Hypothalamus (tissue), 51 donors: ENCODE measurements at places on chromosomes 7 and 10.

DNA sequence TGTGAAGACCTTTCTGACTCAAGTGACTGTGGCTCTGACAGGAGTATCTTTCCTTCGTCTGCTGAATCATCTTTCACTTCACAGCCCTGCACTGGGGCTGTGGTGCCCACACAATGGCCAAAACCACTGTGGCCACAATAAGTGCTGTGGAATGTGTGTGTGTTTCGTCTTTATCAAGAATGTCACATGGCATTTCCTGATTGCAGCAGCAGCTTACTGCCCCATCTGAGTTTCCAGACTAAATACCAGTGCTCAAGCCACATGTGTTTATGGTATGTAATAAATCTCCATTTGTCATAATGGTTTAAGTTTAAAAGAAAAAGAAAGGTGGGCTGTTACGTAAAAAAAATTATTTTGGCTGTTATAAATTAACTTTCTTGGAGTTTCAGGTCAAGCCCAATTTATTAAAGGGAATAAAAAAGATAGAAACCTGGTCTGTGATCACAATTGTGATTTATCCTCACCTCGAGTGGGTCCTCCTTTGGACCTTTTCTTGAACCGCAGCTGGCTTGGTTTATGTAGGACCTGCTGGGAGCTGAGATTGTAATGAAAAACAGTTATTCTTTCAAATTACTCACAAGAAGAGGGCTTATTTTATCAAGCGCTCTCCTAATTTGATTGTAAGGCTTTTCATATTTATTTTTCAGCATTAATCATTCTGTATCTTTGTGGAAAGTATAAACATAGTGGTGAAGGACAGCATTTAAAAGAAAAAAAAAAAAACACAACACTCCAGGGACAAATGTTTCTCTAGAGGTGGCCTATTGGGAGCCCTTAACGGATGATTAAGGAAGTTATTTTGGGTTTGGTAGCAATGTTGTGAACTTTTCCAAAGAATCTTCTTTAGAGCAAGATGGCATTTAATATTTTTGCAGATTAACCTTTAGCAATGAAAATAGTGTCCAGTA lies 116.2 kb downstream of the LRMDA start:
- DNase-seq = no peak

GRCh38 chr10:78571891-78572290 lies 496.9 kb upstream of the ZMIZ1 start:
- no peak for DNase-seq

DNA sequence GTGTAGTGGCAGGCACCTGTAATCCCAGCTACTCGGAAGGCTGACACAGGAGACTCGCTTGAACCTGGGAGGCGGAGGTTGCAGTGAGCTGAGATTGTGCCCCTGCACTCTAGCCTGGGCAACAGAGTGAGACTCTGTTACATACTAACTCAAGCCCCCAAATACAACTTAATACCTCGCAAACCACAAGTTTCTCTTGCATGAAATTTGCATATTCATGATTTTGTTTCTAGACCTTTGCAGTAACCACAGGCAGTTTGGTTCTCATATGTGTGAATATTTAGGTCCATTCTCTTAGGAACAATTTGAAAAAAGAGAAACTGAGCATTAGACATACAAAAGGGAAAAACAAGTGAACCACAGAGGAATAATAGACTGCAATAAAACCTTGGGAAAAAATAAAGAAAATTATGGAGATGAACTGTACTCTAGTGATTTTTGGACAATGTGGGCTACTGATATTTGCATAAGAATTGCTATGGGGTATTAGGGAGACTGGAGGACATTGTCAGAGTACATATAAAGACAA lies 77.0 kb downstream of the ZNF277 start:
- no peak for DNase-seq

DNA sequence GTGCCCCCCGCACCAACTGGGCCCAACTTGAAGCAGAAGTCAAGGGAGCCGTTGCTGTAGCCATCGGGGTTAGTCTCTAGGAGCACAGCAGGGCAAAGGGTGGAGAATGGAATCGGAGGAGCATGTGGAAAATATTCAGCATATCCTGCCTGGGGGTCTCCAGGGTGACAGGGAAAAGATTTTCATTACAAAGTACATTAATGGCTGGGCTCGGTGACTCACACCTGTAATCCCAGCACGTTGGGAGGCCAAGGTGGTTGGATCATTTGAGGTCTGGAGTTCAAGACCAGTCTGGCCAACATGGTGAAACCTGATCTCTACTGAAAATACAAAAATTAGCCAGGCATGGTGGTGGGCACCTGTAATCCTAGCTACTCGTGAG lies 53.8 kb upstream of the ABLIM1 start:
- no peak for DNase-seq

DNA sequence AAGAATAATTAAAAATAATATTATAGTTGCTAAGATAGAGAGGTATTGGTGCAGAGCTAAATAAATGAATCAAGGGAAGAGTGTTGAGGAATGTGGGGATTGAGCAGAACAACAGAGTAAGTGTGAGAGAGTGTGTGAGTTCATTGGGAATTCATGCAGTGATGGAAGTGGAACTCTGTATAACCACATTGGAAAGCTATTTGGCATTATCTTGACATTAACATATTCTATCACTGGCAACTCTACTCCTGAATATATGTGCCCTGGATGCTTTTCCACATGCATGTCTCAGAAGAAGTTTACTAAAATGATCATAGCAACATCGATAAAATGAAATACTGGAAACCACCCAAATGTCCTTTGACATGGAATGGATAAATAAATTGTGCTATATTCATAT lies 164.1 kb downstream of the SEMA3E start:
- DNase-seq = no peak

DNA sequence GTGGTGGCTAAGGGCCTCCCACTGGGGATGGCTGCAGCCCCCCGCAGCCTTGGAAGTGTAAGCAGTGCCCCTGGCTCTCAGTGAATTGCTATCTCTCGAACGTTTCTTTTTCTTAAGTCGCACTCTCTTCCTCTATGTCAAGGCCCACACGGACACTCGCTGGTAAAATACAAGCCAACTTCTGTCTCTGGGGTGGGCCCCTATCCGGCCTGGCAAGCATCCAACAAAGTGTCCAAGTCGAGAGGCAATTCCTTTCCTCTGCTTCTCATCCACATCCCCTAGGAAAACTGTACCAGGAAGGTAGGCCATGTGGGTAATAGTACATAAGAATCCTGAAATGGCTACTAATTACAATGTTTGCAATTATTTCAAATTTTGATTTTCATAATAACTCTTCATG lies 194.9 kb upstream of the MGMT start:
- no peak for DNase-seq

- no peak for DNase-seq
Observed at GRCh38 chr7:94962661-94963060, 55.3 kb downstream of the PPP1R9A start.

GRCh38 chr10:94412449-94412848 lies 10.1 kb downstream of the TBC1D12 start:
- no peak for DNase-seq

- DNase-seq = no peak
Observed at GRCh38 chr10:22856444-22857074, 71.3 kb upstream of the ARMC3 start.

DNA sequence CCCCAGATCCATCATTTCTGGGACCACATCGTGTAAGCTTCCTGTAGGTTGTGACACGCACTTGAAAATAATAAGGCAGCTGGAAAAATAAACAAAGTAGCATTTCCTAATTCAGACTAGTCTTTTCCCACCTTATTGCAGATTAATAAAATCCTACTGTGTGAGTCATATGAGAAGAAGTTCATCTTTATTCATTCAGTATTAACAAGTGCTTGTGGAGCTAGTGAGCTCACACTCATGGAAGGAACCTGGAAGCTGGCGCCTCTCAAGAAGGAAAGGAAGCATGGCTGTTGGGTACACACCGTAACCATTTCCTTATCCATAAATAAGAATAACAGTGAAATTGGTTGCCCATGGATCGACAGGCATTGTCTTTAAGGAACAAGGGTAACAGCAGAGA lies 152.6 kb upstream of the PFKP start:
- no peak for DNase-seq

DNA sequence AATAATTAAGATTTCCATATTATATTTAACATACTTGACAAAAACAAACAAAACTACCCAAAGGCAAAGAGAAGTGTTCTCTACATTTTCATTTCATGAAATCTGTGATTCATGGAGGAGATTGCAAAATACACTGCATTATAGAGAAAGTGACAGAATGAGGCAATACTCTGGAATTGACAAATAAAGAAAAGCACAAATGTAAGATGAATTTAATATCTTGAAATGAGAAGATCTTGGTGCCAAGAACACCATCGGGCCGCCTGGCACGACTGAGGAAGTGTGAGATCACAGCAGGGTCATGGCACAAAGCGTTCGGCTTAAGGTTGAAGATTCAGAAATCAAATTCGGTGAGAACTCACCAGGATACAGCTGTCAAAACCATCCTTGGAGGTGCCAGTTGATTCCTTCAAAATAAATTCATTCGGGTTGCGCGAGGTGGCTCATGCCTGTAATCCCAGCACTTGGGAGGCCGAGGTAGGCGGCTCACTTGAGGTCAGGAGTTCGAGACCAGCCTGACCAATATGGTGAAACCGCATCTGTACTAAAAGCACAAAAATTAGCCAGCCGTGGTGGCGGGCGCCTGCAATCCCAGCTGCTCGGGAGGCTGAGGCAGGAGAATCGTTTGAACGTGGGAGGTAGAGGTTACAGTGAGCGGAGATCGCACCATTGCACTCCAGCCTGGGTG lies 174.0 kb upstream of the PFKP start:
- DNase-seq = no peak

GRCh38 chr10:50620899-50621298 lies 2.9 kb downstream of the SGMS1 start:
- DNase-seq = no peak

DNA sequence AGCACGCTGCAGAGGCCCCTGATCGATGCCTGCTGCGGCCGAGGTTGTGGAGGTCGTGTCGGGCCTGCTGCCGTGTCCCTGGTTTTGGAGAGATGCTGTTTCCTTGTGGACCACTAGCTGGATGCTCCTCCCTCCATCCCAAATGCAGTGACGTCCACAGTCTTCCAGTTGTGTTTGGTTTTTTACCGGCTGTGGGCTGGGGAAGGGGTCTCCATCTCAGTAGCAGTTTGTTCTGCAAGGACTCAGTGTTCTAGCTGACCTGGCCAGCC lies 143.0 kb upstream of the SHH start:
- DNase-seq = no peak

DNA sequence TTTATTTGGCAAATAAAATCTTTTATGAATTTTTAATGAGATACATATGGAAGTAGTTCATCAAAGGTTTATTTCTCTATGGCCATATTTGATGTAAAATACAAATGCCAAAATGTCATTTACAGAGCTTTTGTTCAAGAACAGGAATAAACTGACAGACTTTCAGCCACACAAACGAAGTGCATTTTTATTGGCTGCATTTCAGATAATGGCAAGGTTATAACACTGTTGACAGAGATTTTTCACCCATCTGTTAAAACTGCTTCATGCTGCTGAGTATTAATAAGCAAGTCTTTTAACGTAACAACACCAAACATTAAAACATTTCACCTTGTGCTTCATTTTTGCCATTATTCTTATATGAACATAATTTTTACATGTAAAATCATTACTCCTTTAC lies 254.4 kb downstream of the ANKRD7 start:
- DNase-seq = no peak

DNA sequence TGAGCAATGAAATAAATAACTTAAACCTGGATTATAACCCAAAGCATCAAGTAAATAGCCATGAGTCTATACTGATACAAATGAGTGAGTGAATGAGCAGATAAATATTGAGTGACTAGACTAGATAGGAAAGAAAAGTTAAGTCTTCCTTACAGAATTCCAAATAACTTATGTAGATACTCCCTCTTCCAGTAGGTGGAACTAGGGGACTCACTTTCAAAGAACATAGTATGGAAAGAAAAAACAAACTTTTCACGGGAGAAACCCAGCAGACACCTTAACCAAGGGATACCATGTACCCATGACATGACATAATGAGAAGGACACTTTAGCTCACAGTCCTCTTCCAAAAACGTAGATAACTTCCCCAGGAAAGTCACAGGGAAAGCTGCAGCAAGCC lies 32.2 kb downstream of the CSGALNACT2 start:
- no peak for DNase-seq

DNA sequence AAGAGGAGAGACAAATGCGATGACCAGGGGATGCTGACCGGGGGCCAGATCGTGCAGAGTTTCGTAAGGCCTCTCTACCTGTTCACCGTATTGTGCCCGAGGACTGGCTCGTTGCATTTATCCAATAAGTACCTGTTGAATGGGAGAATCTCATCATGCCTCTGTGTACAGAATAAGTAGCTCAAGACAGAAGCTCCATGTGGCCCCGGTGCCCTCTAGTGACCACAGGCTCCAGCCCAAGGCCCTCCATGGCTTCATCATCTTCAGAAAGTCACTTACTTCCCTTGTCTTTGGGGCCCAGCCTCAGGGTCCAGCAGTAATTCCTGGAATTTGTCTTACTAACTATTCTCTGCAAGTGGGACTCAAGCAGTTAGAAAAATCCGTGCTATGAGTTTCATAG lies 151.0 kb downstream of the CHN2 start:
- peak; percentile 17 for DNase-seq

DNA sequence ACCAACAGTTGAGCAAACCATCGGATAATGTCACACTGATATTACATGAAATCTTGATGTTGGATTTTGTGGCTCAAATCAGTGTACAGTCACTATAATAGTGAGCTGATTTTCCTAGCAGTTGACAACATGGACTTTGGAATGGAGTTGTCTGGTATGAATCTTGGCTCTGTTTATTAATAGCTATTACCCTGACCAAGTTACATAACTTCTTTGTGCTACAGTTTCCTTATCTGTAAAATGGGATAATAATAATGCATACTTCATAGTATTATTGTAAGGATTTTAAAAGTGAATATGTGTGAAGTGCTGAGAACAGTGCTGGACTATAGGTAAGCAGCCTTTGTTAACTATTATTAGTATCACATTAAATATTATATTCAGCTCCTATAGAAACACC lies 26.1 kb upstream of the ANLN start:
- no peak for DNase-seq

- DNase-seq = no peak
Observed at GRCh38 chr10:83927166-83927565, 212.1 kb upstream of the GHITM start.

DNA sequence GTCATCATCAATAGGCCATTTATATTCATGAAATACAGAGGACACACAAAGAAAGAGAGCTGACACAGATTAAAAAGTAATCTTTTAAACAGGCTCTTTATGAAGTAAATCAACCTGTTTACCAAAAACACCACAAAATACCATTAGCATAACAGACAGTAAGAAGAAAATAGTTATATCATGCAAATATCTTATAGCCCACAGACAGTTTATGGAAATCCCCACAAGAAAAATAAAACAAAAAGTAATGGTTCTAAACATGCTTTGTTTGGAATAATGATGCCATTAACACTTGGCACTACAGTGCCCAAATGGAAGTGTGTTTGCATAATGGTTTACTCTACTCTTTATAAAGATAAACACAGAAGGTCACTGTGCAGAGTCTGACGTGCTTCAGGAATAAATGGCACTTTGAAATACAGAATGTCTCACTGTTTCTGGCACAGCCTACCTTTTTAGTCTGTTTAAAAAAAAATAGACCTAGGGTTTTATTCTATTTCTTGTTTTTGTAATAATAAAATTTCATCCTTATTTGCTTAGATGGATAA lies 30.1 kb downstream of the SEMA3D start:
- DNase-seq = no peak
